ENCODE measurements at places on chromosomes 7 and 10.

DNA sequence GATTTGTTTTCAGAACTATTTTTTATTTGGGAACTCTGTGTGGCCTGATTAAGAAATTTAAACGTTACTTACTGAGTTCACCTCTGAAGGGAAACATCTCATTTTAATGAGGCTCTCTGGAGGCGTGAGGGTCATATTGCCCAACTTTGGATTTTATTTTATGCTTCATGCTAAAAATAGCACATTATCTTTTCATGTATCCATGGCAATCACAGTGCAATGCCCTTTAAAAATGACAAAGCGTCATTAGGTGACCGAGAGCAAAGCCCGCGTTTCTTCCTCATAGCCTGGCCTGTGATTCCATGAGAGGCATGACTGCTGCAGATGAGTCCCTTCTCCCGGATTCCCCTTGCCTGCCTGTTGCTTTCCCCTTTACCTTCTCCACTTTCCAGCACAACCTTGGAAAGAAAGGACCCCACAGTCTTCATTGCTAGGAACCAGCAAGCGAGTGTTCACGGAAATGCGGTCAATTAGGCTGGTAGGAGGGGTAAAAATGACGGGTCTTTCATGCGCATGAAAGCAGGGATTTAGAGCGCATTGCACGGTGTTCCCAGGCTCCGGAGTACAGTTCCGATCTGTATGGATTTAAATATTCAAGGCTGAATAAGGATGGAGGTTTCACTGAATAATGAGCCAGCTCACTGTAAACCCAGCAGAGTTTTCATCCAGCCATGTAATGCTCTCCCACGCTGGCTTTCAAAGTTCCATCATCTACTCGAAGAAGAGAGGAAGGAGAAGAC is 98.2 kb upstream of the PITRM1 start:
- no peak for DNase-seq

DNA sequence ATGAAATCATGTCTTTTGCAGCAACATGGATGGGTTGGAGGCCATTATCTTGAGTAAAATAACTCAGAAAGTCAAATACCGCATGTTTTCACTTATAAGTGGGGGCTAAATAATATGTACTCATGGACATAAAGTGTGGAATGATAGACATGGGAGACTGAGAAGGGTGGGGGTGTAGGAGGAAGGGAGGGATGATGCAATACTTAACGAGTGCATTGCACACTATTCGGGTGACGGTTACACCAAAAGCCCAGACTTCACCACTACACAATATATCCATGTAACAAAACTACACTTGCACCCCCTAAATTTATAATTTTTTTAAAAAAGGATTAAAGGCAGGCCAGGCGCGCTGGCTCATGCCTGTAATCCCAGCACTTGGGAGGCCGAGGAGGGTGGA is 13.6 kb downstream of the LGI1 start:
- DNase-seq = no peak

GRCh38 chr10:60374836-60375235 is 14.8 kb downstream of the ANK3 start:
- DNase-seq = no peak

DNA sequence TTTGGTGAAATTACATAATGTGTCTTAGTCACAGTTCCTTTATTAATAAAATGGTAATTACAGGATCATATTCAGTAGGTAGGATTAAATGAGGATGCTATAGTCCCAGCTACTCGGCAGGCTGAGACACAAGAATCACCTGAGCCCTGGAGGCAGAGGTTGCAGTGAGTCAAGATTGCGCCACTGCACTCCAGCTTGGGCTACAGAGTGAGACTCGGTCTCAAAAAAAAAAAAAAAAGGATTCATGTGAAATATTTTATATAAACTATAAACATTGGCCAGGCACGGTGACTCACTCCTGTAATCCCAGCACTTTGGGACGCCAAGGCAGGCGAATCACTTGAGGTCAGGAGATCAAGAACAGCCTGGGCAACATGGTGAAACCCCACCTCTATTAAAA is 197.9 kb downstream of the IMMP2L start:
- no peak for DNase-seq

GRCh38 chr10:77285529-77286182 is 352.0 kb downstream of the KCNMA1 start:
- DNase-seq = no peak

- no peak for DNase-seq
These were observed 264.3 kb upstream of the INHBA start for GRCh38 chr7:41967156-41967555.

DNA sequence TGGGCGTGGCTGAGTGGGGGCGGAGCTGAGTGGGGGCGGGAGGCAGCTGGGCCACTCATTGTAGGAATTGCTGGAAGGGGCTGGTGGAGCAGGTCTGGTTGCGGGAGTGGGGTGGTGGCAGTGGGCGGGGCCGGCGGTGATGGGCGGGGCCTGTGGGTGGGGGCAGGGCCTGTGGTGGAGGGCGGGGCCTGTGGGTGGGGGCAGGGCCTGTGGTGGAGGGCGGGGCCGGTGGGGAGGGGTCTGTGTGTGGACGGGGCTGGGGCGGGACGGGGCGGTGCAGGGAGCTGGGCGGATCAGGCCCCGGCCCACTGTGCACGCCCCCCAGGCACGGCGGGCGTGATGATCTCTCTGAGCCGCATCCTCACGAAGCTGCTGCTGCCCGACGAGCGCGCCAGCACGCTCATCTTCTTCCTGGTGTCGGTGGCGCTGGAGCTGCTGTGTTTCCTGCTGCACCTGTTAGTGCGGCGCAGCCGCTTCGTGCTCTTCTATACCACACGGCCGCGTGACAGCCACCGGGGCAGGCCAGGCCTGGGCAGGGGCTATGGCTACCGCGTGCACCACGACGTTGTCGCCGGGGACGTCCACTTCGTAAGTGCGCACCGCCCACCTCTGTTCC is 14.0 kb downstream of the SLC29A4 start:
- no peak for DNase-seq

GRCh38 chr10:50420196-50420595 is 168.9 kb upstream of the ASAH2 start:
- DNase-seq = no peak

- no peak for DNase-seq
These were observed 75.1 kb downstream of the NOD1 start for GRCh38 chr7:30403477-30403876.

DNA sequence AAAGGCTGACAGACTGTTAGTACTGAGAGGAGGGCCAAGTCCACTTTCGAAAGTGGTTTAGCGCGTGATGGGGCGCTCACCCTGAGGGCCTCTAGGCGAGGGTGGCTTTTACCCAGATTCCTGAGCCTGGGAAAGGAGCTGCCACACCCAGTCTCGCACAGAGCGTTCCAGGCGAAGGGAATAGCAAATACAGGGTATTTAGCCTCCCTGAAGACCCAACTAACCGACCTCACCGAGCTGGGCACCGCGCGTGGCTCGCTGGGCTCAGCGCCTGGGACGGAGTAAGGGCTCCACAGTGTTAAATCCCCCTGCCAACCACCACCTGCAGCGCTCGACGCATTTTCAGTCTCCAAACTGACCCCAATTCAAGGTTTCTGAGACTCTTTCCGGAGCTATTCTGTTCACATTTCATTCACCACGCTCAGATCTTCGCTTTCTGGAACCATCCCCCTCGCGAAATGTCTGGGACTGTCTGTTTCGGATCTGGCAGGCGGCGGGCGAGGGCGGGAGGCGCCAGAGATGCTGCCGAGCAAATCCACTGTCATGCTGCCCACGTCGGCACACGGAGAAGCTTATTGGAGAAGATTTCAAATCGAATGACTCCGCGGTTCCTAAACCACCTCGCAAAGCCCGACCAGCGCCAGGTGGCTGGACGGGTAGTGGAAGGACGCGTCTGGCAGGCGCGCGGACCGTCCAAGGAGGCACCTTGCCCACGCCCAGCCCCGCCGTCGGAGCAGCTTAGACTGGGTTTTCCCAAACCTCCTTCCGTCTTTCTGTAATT is 1.4 kb upstream of the OSBPL3 start:
- no peak for DNase-seq

DNA sequence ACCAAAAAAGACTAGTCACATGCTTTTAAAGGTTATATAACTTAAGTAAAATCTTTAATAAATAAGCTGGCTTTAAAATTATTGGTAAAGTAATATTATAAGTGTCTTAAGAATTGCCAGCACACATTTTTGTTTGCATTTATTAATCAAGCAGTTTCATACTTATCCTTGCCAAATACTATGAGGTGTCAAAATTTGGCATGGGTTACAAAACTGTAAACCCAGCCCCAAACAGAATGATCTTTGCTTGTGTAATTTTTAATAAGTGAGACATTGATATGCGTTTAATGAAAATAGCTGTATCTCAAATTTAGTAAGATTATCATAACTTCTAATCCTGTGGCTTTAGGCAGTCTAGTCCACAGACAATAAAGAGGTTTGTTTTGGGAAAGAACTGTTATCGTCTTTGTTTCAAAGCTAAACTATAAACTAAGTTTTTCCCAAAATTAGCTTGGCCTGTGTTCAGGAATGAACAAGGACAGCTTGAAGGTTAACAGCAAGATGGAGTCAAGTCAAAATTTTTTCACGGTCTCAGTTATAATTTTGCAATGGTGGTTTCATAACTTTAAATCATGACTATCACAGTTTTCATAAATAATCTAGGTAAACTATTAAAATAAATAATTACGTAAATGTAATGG is 72.8 kb downstream of the ST8SIA6 start:
- DNase-seq = no peak

DNA sequence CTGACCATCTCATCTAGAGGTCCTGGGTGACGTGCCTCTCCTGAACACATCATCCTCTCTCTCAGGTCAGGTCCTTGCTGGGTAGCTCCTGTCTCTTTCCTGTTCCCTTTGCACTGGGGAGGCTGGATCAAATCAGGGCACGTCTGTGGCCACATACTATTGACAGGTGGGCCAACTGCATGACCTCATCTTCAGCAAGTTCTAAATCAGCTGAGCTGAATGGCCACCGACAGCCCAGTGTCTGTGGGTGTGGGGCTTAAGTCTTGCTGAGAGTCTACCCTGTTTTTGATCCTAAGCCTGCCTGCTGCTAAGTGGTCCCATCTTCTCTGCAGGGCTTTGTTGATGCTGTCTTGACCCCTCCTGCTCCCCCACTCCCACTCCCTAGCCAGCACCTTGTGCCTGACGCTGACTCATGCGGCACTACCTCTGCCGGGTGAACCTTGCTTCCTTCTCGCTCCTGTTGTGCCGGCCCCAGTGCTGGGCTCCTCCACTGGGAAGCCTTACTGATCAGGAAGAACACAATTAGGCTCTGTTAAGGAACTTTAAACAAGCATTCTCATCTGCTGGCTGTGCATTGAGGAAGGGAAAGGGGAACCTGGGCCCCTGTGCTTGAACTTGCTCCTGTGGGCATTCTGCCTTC is 440.4 kb downstream of the PLXNA4 start:
- DNase-seq = no peak

DNA sequence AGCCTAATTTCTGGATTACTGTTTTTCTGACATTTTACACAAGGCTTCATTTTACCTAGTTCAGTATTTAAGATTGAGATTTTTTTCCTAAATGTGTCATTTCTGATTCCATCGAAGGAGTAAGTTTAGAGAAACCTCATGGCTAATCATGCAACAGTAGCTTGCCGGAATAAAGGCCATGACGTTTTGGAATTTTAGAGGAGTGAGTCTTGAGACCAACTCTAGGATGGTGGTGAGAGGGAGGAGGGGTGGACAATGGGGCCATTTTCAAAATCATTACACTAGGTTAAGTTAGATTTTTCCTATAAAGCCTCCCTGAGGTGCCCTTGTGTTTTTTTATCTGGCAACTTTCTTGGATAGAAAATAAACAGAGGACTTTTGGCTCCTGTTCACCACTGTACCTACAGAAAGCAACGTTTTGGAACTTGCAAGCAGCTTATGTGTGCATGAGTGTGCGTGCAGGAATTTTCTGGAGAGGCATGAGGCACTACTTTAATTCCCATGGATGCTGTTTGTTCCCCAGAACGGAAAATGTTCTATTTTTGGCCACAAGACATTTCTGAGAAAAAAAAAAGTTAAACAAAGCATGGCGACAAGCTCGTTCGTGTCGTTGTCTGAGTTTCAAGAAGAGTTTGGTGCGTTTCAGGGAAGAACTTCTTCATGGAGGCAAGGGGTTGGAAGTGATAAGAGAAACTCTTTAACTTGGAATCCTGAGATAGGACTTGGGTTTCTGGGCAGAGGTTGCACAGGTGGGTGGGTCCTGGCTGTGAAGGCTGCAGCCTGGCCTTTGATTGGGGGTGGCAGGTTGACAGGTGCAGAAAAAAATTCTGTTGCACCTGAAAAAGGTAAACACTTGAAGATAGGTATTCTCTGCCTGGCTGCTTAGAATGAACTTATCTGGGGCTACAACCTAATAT is 178.1 kb downstream of the PTEN start:
- no peak for DNase-seq

- no peak for DNase-seq
These were observed 182.3 kb upstream of the IMMP2L start for GRCh38 chr7:111744501-111745155.

DNA sequence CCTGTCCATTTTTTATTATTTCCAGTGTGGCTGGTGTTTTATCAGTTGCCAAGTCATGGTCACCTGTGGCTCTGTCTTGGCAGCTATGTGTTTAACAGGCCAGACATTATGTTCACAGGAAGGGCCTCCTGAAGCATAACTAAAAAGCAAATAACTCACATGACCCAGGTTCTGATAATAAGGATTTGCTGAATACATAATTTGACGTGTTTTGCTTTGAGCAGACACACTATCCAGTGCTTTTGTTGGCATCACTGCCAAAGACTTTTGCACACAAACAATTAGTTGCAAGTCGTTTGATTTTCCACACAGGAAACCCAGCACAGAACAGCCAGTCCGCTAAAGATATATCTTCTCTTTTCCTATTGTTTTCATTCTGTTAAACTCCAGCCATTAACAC is 173.6 kb downstream of the ARL4A start:
- DNase-seq = peak; percentile 84

- DNase-seq = no peak
These were observed 114.6 kb upstream of the KCTD7 start for GRCh38 chr7:66514050-66514449.

- DNase-seq = no peak
These were observed 31.4 kb upstream of the ZNF107 start for GRCh38 chr7:64634406-64635062.

- no peak for DNase-seq
These were observed 852.8 kb downstream of the XPNPEP1 start for GRCh38 chr10:109070492-109070891.

Data from NCI-H2081 treated with DMSO at 0.1 percent for 48 hours (cell line).